ENCODE measurements at places on chromosomes 3 and 15.

GRCh38 chr3:127413871-127414270, 126.0 kb upstream of the PRR20G start:
- no peak for DNase-seq

DNA sequence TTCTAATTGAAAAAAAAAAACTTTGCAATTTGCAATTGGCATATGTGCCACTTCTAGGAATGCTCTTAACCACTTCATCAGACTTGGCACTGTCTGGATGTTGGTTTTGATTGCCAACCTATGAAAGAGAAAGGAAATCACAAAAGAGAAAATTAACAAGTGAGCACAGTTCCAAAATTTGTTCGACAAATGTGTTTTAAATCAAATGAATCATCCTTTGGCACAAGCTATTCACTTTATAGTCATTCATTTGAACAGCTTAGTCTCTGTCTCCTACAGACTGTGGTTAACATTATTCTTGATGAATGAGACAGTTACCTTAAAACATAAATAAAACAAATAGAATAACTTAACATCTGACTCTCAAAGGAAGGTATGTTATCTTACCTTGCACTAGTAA, 265.0 kb downstream of the EPHA3 start:
- no peak for DNase-seq

DNA sequence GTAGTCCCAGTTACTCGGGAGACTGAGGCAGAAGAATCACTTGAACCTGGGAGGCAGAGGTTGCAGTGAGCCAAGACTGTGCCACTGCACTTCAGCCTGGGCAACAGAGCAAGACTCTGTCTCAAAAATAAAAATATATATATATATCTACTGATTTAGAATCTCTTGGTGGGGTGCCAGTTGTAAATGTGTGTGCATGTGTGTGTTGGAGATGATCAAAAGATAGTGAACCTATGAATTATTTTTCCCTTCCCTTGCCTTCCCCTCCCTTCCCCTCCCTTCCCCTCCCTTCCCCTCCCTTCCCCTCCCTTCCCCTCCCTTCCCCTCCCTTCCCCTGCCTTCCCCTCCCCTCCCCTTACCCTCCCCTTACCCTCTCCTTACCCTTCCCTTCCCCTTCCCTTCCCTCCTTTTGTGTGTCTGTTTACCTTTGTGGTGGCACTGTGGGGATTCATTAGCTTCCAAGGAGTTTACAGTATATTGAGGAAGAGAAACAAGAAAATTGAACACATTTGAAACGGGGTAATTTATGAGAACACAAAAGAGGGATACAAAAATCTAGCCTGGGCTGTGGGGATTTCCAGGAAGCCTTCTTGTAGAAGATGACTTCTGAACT, 281.5 kb upstream of the DPPA4 start:
- no peak for DNase-seq

GRCh38 chr3:18585004-18585968, 160.1 kb upstream of the SATB1 start:
- no peak for DNase-seq

DNA sequence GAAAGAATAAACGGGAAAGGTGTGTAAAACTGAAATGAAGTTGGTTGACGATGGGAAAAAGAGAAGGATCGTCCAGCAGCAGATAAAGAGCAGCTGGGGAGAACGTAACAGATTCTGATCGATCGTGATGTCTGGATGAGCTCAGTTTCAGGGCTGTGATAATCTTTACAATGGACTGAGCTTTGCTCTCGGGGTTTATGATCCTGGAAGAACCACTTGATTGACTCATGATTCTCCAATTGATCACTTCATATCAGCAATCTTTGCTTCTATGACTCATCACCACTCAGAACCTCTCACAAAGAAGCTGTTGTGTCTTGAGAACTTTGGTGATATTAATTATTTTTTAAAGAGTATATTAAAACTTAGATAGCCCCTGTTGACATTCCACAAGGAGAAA, 690.7 kb downstream of the TUSC7 start:
- no peak for DNase-seq

DNA sequence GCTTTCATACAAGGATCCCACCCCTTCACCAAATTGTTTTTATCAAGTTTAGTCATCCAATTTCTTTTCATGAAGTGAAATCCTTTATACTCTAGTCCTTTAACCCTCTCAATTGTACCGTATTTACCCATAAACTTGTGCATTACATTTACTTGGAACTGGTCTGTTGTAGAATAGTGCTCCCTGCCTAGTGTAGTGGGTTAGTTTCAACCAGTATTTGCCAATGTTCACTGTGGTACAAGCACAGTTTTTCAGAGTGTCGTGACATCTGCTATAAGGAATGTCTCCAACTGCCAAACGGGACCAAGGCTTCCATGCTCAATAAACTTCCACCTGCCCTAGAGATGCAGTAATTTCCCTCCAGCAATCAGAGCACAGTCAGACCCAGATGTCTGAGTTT, 211.9 kb downstream of the KCNAB1 start:
- DNase-seq, result no peak

DNA sequence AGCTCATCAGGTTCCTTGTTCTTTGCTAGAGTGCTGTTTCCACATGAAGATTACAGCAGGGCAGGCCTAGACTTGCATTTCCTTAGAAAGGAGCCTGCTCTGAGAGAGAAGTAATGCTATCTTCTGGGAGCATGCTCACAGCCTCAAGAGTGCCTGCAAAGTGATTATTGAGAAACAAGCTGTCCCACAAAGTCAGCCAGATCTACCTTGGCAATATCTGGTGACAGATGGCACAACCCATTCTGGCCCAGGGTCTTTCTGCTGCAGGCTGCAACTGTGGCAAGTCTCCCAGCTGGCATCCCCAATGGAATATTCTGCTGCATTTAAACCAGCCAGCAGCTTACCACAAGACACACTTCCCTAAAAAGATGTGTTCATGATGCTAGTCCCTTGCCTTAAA, 29.3 kb downstream of the MTMR10 start:
- peak; percentile 23 for DNase-seq

DNA sequence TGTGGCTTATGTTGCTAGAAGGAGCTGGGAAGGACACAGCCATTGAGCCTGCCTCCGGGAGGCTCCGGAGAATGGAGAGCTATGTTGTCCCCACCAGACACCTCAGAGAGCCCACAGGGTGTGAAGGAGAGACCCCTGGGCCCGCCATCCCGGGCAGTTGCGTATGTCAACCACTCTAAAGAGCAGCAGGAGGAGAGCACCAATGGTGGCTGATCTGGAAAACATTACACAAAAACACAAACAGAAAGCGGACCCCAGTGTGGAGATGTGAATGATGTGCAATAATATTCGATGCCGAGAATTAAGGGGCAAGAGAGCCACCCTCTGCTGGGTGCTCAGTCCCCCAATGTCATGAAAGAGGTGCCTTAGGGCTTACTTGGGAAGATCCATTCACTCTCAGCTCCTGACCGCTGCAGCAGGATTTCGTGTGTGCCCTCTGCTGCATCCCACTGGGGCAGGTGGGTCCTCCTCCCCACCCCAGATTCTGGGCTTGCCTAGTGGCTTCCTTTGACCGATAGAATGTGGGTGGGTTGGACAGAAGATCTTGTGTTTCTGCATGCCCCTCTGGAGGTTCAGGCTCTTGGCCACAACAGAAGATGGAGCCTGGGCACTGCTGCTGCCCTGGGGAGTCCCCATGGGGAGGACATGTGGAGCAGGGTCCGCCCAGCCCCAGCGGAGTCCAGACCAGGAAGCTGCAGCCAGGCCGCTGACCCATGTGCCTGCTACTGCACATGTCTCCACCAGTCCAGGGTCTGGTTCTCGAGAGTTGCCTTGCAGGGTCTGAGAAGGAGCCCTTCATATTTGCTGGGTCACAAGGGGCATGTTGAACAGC, 245.3 kb downstream of the OCA2 start:
- DNase-seq, result no peak

GRCh38 chr3:38588371-38588971, 61.0 kb downstream of the SCN5A start:
- no peak for DNase-seq

GRCh38 chr3:62550439-62550838, 177.1 kb upstream of the FEZF2 start:
- no peak for DNase-seq

DNA sequence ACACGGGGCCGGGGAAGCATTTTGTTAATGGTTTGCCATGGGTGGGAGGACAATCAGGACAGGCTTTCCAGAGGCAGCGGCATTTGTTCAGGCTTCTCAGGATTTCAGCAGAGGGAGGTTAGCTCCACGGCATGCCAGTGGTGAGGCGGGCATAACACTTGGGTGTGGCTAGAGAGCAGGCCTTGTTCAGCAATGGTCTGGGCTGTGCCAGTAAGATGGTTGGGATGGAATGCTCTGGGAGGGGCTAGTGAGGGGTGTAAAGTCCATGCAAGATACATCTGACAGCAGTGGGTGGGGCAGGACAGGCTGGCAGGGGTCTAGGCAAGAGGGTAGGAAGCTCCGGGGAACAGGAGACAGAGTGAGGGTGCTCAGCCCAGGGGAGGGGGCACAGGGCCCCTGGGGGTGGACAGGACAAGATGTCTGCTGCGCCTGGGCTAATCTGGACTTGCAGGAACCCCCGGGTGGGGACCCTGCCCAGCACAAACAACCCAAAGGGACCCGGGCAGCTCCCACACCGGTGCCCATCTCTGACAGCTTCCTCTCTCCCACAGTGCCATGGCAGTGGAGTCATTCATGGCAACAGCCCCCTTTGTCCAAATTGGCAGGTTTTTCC, 8.4 kb downstream of the TMEM43 start:
- DNase-seq, result no peak

DNA sequence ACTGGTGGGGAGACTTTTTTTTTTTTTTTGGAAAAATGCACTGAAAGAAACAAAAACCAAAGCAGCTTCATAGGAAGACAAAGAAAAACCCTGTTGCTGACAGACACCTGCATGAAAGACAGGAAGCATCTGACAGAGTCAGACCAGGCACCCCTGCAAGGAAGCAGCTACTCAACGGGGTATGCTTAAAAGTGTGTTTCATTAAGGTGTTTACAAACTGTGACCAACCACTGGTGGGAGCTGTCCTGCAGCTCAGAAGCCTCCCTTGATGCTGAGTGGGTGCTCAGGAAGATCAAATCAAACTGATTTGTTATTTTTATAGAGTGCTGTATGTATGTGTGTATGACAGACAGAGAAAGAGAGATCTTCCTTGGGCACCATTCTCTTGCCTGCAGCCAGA, 34.7 kb upstream of the AGBL1 start:
- DNase-seq, result no peak

- no peak for DNase-seq
Observed at GRCh38 chr3:78116874-78117273, 1077.0 kb downstream of the ROBO2 start.

DNA sequence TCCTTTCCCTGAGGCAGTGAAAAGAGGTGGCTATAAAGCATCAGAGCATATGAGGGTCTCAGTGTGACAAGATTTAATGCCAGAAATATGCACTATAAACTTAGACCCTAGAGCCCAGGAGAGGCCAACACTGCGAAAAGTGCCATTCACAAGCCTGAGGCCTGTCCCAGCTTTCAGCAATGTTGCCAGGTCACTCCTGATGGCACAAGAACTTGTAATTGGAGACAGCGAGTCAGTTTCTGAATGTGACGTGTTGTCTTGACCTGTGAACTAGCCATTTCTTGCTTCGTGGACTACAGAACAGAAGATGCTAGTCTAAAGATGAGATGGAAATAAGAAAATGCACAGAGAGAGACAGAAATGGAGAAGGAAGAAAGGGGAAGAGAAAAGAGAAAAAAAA, 87.9 kb downstream of the WDR72 start:
- no peak for DNase-seq

DNA sequence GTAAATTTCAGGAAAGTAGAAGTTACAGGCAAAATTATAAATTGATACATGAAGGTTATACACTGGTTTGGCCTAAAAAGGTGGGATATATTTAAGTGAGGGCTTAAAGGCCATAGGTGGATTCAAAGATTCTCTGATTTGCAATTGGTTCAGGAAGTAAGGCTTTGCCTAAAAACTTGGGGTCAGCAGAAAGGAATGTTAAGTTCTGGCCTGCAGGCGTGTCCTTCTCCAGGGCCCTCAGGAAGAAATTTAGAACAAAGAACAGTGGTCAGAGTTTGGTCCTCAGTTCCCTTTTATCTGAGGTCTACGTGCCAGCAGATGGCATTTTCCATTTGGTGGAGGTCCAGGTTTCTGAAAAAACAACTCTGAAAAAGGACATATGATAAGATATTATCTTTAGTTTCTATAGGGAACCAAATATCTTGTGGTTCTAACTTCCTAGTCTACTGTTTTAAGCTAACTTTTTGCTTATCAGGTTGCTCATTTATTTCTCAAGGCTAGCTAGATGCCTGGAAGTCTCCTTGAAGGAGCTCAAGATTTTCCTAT, 40.5 kb downstream of the SCN11A start:
- no peak for DNase-seq

GRCh38 chr3:156316076-156316475, 195.7 kb downstream of the KCNAB1 start:
- no peak for DNase-seq

- no peak for DNase-seq
Observed at GRCh38 chr3:48607519-48607918, 1.9 kb downstream of the UQCRC1 start.

DNA sequence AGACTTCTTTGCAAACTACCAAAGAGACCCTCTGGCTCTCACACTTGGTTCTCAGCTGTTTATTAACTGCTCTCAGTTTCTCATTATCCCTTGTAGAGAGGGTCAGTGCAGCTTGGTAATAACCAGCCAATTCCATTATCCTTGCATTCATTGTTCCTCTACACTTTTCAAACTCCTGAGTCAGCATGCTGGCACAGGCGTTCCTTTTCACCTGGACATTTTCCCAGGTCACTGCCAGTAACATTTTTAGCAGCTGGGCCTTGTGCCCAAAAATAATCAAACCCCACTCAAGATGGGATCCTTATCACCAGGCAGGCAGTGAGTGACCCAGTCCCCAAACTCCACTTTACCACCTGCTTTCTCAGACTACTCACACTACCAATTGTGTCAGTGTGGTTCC, 4.8 kb upstream of the SUMF1 start:
- no peak for DNase-seq

GRCh38 chr15:84594617-84595290, 6.1 kb upstream of the ZSCAN2 start:
- no peak for DNase-seq

DNA sequence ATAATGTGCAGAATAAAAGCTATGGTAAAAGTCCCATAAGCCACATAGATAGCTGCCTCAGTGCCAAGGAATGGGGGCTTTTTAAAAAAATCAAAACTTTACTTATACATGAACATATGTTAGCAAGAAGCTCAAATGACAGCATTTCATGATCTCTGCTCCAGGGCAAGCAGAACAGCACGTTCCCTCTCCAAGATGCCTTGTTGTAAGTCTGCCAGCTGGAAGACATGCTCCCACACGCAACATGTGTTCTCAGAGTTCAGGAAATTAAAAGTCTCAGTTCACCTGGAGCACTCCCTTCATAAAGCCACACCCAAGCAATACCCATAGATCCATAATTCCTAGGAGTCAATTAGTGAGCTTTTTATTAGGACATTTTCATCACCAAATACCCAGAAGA, 52.2 kb downstream of the ABI3BP start:
- DNase-seq, result peak; percentile 52

DNA sequence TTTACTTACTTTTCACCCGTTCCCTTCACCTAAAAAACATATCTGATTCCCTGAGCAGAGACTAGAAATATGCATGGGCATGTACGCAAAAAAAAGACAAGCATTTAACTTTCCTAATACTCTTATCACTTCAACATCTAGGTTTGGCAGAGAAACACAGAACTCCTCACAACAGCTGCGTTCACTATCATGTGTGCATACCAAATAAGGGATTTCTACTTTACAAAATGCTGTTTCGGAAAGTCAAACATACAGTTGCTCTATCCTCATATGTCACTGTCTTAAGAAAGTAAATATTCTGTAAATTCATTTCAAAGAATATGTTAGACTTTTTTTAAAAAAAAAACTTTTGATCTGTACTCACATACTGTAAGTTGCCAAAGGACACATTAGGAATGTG, 65.1 kb upstream of the CBLB start:
- peak; percentile 92 for DNase-seq
